ENCODE measurements at places on chromosomes 5 and 9. TPM values are rescaled to one million over a fixed set of nuclear protein-coding genes. Genes with fewer than 3 reads are reported as not detected.

DNA sequence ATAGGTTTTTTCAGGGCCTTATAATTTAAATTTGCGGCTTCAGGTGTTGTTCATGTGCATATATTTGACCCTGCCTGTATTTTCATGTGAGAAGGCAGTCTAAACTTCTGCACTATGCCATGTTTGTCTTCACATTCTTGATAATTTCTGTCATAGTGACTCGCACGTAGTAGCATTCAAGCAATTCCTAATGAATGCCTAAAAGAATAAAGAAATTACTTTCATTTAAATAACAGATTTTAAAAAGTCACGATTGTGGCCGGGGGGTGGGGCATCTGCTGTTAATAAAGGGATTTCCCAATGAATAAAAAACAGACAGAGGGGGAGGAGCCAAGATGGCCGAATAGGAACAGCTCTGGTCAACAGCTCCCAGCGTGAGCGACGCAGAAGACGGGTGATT is 318.0 kb downstream of the ADAMTS6 start:
- no peak for ATAC-seq

GRCh38 chr9:70406434-70406862 is 8.0 kb downstream of the KLF9 start:
- ATAC-seq, result no peak

DNA sequence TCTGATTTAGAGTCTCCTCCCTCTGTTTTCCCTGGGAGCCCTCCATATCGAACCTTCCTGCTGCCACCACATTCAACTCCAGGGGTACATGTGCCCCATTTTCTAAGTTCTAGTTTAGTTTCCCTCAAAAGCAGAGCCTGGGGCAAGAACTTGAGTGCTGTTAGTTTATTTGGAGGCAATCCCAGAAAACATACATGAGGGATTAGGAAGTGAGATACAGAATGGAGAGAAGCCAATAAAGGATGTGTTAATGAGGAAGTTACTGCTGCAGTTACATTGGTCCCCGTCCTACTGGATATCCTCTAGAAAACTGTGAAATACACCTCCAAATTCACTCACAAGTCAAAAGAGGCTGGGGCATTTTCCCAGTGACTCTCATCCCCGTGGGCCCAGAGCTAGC is 159.4 kb upstream of the SMARCA2 start:
- ATAC-seq, result no peak

SLC25A2 gene
- not detected for total RNA-seq

GRCh38 chr5:142696379-142696778 is 10.5 kb upstream of the FGF1 start:
- no peak for ATAC-seq

SOHLH1 gene
- total RNA-seq, result not detected

DNA sequence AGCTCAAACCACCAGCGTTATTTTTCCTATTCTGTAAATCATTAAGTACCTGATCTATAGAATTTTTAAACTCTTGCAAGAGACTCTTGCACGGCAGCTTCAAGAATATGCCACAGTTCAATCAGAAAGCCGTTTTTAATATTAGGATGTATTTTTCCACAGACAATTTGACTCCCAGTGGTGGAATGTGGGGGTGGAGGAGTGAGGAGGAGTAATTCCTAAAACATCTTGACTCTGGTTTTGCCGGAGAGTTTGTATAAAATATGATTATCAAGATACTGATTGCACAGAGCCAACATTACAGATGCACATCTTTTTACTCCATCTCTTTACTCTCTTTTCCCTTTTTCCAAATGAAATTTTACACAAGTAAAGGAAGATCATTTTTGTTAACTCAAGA is 288.3 kb downstream of the ENC1 start:
- no peak for ATAC-seq

DNA sequence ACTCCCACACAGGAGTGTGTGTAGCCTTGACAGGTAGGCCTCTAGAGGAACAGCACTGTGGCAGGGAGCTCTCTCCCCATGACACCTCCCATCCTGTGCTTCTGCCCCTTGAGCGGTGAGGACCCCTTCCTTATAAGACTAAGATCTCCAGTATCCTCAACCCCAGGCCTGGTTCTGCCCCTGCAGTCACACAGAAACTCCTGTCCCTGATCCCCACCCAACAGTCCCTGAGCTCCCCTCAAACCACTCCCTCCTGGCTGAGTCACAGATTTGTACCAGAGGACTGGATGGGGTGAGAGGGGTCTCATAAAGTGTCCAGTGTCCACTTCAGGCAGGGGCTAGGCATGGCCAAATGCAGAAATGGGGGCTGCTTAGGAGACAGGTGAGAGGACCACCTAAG is 47.8 kb upstream of the CDKN2AIPNL start:
- ATAC-seq, result no peak

GRCh38 chr9:107219486-107220077 is 63.5 kb upstream of the RAD23B start:
- no peak for ATAC-seq

DNA sequence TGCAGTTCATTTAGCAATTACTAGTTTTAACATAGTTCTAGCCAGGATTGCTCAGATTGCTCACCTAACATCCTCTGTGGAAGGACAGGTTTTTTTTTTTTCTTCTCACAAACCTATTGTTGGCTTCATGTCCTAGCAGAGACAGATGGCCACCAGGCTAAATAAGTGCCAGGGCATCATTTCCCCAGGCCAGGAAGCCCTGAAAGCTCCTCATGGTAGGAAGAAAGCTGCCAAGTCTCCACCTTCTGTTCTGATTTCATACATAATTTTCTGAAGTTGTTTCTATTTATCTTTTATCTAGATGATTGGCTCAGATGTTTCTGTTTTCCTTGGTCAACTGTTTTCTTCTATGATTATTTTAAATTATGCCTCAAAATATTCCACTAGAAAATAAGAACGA is 31.0 kb downstream of the EFCAB9 start:
- no peak for ATAC-seq

- ATAC-seq, result no peak
These were observed 153.6 kb downstream of the FAM114A2 start for GRCh38 chr5:153885141-153885540.

DNA sequence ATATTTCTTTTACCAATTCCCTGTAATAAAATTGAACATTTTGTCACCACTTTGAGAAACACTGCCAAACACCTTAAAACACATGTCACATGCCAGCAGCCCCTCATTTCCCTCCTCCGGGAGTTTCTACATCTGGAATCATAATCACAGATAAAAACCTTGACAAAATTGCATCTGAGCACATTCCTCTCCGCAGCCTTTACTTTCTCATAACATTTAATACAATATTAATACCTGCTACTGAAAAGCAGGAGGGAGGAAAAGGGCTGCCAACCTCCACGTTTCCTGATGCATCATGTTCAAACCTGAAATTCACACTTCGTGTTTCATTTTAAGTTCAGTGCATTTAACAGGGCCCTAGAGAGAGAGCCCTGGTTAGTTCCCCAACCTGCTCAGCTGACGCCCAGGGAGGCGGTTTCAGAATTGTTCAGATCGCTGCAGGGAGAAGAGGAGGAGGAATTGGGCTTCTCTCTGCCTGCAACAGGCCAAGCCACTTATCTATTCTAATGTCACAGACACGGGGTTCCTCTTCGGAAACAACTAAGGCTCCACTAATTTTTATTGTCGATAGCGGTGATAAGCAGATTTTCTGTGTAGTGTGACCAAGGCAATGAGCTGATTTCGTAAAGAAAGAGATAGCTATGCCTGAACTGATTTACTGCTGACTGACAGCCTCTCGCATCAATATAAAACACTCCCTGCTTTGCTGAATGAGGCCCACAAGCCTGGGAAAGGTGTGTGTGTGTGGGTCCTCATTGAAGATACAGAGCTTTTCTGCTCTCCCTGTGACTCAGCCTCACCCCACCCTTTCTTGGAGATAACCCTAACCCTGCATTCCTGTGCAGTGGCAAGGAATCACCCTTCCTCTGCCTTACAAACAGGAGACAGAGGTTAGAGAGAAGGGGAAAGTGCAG is 4.9 kb upstream of the LHX2 start:
- ATAC-seq, result no peak

- ATAC-seq, result no peak
These were observed 214.2 kb downstream of the FANCC start for GRCh38 chr9:95103281-95103771.

TRIM36 gene
- total RNA-seq, result 9.7 TPM

- ATAC-seq, result no peak
These were observed 56.5 kb downstream of the AMBP start for GRCh38 chr9:114021578-114021977.

ANKRD55 gene
- not detected for total RNA-seq

DNA sequence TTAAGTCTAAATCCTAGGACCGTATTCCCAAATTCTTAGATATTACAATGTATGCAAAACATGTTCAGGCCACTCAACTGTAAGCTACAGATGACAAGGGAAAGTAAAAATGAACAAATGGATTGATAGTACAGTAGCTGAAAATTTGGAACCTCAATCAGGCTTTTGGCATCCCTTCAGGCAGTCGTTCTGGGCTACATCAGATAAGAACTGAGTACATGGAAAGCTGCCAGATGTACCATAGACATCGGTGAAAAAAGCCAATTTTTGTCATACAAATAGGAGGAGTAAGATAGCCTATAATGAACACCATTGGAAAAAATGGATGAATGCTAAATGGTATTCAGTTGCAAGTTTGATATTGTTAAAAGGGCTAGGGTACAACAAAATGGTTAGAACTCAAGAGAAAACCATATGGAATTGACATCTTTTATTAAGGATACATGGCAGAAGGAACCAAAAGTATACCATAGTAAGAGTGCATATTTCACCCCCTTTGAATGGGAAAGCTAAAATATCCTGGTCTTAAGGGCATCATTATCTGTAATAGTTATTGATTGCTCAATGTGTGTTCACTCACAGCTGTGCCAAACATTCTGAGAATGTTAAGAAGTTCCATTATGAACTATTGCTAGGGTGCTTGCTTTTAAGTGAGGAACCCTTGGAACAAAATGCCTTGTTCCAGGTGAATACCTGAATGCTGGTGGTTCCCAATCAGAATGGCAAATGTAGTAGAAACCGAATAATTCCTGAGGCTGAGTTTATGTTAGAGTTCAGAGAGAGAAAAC is 86.4 kb downstream of the NR3C1 start:
- no peak for ATAC-seq
